Inflammatory macrophage treated with lipopolysaccharide for 4 hours (primary cell): ENCODE measurements at places on chromosomes 13 and 19.
A peak's percentile ranks its signal among the peaks of the same experiment; 100 is the strongest.

DNA sequence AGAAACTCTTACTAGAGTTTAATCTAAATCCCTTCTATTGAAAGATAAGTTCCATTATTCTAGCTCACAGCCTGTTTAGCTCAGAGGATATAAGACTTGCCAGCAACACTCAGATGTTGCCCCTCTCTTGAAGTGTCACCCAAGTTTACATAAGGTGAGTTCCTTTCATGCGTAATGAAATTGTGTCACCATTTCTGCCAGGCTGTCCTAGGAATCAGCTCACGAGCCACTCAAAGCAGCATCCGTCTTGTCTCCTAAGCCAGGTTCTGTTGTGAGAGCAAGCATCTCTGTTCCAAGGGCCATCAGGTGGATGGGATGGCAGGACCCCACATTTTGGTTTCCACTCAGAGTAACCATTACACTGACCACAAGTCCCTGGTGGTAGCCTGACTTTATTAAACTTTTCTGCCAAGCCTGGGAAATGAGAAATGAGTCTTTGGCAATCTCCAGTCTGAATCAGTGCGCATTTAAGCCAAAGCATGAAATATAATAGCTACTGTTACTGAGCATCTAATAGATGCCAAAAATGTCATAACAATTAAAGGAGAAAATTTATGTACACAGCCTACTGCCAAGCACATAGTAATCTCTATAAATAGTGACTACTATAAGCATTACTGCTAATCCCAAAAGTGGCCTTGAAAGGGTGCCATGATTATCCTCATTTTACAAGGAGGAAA lies 179.6 kb upstream of the MIR17HG start:
- DNase-seq, result no peak

DNA sequence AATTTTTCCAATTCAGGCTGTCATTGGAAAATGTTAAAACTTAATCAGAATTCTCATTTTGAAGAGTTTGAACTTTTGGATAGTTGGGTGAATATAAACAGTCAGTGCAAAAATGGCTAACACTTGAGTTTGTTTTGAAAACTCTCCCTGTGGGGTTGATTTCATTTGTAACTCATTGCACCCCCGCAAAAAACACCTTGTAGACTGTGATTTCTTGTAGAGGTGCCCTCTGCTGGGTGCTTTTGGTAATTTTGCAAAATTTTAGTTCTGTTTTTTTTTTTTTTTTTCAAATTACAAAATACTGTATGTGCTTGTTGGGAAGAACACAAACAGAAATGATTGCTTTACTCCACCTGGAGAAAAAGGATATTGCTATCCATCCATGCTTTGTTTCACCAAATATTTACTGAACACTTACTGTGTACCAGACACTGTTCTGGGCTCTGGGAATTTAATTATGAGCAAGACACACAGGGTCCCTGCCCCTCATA lies 28.2 kb upstream of the GPI start:
- DNase-seq, result peak; percentile 44

DNA sequence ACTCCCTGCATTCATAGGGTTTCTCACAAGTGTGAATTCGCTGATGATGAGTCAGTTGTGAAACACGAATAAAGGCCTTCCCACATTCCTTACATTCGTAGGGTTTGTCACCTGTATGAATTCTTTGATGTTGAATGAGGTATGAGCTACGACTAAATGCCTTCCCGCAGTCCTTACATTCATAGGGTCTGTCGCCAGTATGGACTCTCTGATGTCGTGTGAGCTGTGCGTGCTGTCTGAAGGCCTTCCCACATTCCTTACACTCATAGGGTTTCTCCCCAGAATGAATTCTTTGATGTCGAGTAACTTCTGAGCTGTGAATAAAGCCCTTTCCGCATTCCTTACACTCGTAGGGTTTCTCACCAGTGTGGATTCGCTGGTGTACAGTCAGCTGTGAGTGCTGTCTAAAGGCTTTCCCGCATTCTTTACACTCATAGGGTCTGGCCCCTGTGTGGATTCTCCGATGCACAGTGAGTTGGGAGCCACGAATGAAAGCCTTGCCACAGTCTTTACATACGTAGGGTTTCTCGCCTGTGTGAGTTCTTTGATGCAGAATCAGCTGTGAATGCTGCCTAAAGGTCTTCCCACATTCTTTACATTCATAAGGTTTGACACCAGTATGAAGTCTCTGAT lies 30.5 kb upstream of the COX7A1 start:
- no peak for DNase-seq

GRCh38 chr19:14369399-14370168 lies 11.7 kb upstream of the ADGRE5 start:
- DNase-seq, result peak; percentile 91

DNA sequence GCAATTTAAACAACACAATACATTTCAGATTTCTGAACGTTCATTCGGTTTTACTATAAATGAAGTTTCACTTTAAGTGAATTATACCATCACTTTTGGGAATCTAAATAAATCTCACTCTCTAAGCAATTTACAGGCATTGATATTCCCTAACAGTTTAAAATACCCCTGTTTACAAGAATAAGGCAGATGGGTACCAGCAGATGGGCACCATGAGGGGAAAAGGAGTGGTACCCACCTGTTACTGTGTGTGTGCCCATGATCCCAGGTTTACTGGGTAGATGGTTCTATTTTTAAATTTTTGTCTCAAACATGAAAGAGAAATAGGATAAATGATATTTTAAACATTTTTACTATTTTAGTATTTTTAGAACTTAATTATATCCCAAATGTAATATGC lies 212.9 kb downstream of the PCDH9 start:
- DNase-seq, result no peak

DNA sequence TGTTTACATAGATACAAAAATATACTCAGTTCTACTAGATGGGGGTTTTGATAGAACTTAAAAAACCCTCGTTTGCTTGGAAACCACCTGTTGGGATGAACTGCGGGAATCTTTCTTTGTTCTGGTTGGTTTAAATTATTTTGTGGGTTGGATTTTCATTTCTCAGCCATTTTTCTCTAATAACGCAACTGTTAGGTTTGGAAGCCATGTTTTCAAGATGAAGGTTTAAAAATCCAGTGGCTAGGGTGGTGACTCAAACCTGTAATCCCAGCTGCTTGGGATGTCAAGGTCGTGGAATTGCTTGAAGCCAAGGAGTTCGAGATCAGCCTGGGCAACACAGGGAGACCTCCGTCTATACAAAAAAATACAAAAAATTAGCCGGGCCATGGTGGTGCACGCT lies 1.6 kb downstream of the URI1 start:
- no peak for DNase-seq

- DNase-seq, result no peak
Measured at GRCh38 chr13:103772576-103772975, 706.4 kb upstream of the SLC10A2 start.

GRCh38 chr19:41877916-41878905 lies 1.1 kb downstream of the CD79A start:
- peak; percentile 48 for DNase-seq

- DNase-seq, result no peak
Measured at GRCh38 chr13:44031555-44031954, 151.9 kb downstream of the LACC1 start.

GRCh38 chr19:49447485-49448431 lies 3.9 kb downstream of the PIH1D1 start:
- DNase-seq, result no peak

DNA sequence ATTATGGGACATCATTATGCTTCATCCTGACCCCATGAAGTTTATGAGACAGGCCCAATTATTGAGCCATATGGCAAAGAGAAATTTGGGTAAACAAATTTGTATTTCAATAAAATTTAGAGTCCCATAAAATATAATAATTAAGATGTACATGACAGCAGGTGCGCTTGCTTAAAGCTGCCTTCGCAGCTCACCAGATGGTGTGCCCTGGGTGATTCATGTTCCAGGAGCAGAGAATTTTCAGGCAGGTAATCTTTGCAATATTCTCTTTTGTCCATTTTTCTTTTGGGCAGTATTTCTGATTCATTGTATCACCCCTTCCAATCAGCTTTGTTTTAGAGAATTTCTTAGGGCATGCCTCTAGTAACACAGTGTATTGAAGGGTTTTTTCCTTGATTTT lies 39.5 kb upstream of the WASF3 start:
- no peak for DNase-seq

- no peak for DNase-seq
Measured at GRCh38 chr13:52744842-52745375, 5.3 kb upstream of the CNMD start.

GRCh38 chr13:34161931-34162543 lies 344.1 kb downstream of the RFC3 start:
- DNase-seq, result no peak

- DNase-seq, result no peak
Measured at GRCh38 chr13:103306163-103306562, 239.9 kb upstream of the SLC10A2 start.

DNA sequence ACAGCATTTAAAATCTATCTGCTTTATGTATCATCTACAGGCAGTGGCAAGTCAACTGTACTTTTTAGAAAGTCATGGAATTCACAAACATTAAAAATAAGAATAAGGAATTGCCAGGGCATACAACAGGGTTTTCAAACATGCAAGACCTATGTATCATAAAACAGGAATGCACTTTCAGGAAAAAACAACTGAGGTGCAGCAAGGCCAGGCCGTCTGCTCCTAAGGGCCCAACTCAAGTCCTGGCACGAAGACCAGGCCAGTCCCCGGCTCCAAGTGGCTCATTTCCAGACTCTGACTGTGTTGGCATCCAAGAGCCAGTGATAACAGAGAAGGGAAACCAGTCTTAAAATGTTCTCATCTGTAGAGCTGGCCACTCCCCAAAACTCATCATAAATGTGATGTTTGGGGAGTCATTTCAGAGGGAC lies 7.1 kb downstream of the RFX2 start:
- no peak for DNase-seq

- no peak for DNase-seq
Measured at GRCh38 chr19:54449701-54450069, 686 bp downstream of the LENG8 start.

DNA sequence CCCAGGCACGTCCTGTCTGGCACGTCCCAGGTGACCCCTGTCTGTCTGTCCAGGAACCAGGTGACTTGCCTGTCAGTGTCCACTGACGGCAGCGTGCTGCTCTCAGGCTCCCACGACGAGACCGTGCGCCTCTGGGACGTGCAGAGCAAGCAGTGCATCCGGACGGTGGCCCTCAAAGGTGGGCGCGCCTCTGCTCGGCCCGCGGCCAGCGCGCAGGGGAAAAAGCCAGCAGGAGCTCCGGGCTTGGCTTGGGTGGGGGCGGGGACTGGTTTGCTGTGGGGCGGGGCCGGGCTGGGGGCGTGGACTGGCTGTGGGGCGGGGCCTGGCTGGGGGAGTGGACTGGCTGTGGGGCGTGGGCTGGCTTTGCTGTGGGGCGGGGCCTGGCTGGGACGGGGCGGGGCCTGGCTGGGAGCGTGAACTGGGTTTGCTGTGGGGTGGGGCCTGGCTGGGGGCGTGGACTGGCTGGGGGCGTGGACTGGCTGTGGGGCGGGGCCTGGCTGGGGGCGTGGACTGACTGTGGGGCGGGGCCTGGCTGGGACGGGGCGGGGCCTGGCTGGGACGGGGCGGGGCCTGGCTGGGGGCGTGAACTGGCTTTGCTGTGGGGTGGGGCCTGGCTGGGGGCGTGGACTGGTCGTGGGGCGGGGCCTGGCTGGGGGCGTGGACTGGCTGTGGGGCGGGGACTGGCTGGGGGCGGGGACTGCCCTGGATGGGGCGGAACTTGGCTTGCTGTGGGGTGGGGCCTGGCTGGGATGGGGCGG lies 7.2 kb downstream of the WDR18 start:
- peak; percentile 33 for DNase-seq

- DNase-seq, result no peak
Measured at GRCh38 chr19:45876411-45877197, 9.3 kb downstream of the IRF2BP1 start.

- no peak for DNase-seq
Measured at GRCh38 chr13:36919171-36919832, 736 bp downstream of the SMAD9 start.

GRCh38 chr19:41883463-41883820 lies 458 bp downstream of the ARHGEF1 start:
- no peak for DNase-seq

GRCh38 chr19:45922281-45922680 lies 7.7 kb upstream of the NANOS2 start:
- DNase-seq, result no peak

DNA sequence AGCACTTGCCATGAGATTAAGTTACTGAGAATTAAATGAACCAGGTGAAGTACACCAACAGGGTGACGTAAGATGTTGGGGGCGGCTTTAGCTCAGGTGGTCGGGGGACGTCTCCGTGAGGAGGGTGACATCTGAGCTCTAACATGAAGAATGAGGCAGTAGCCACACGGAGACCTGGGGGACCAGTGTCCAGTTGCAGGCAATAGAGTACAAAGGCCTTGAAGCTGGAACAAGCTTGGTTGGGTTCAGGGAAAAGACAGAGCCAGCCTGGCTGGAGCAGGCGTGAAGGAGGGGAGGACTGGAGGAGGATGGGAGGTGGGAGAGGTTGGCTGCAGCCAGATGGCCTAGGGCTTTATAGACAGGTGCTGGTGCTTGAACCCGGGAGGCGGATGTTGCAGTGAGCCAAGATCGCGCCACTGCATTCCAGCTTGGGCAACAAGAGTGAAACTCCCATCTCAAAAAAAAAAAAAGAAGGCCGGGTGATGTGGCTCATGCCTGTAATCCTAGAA lies 1.6 kb downstream of the SPINT2 start:
- DNase-seq, result no peak

- DNase-seq, result no peak
Measured at GRCh38 chr19:39167461-39168257, 29.1 kb upstream of the NCCRP1 start.

GRCh38 chr19:50939596-50939995 lies 13.2 kb downstream of the KLK5 start:
- DNase-seq, result peak; percentile 59

- DNase-seq, result no peak
Measured at GRCh38 chr13:84654654-84655275, 772.5 kb upstream of the SLITRK1 start.

GRCh38 chr13:44207476-44207875 lies 166.1 kb upstream of the SERP2 start:
- DNase-seq, result no peak

DNA sequence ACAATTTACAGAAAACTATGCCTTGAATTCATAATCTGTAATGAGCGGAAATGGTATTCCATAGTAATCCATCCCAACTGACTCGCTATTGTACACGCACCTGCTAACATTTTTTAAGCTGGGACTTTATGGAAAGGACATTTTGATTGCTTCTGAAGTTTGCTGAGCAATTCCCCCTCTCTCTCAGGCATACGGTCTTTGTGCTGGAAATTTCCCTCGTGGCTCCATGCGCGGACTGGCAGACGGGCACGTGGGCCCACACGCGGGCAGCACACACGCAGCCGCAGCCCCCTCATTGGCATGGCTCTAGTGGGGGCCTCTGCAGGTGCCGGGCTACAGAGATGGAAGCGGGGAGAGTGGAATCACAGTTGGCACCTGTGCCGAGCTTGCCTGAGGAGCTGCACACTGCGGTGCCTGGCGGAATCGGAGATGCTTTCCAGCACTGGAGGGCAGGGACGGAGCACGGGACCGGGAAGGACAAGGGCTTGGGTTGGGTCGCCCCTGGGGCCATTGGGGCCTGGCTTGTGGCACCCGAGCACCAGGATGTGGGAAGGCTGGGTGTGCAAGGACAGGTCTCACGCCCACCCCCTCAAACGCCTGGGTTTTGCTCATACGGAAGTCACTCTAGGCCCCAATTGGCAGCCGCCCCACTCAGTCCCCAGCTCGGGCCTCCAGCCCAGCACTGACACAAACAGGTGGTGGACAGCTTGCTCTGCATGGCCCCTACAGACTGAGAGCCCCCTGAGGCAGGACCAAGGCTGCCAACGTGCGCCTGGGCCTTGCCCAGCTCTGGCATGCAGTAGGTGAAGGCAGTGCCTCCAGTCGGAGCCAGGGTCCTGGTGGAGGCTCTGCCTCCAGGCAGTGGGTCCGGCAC lies 30.2 kb upstream of the CCNE1 start:
- DNase-seq, result no peak
